ENCODE measurements at places on chromosomes 7 and 10. TPM values are rescaled to one million over a fixed set of nuclear protein-coding genes. Genes with fewer than 3 reads are reported as not detected.

The ELOVL3 gene
- not detected for total RNA-seq

The PON1 gene
- not detected for total RNA-seq

The CXCL12 gene
- 10.6 TPM for total RNA-seq

The BLNK gene
- 1.3 TPM for total RNA-seq

The COBL gene
- 8.1 TPM for total RNA-seq

The MNX1 gene
- total RNA-seq: not detected

The C10orf95 gene
- total RNA-seq: not detected

The KCNMA1 gene
- total RNA-seq: 120 TPM

The AOAH gene
- 5.0 TPM for total RNA-seq

The GPC2 gene
- total RNA-seq: 67.3 TPM

The CLEC5A gene
- not detected for total RNA-seq
